ENCODE measurements at places on chromosomes 11 and 22.
A peak's percentile ranks its signal among the peaks of the same experiment; 100 is the strongest.

DNA sequence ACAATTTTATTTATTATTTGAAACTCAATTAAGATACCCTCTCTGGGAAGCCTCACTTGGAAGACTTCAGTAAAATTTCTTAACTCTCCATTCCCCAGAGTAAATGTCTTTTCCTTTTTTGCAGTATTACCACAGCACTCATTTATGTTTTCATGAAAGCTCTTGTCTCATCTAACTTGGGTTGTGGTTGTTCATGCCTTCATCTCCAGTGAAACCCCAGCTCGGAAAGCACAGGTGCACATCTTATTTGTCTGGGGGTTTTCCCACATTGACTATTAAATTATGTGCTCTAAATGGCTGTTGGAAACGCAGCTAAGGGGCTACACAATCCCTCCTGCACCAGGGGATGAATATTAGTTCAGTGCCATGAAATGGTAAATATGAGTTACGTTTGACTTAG, 954.2 kb upstream of the RAG2 start:
- DNase-seq, result no peak

DNA sequence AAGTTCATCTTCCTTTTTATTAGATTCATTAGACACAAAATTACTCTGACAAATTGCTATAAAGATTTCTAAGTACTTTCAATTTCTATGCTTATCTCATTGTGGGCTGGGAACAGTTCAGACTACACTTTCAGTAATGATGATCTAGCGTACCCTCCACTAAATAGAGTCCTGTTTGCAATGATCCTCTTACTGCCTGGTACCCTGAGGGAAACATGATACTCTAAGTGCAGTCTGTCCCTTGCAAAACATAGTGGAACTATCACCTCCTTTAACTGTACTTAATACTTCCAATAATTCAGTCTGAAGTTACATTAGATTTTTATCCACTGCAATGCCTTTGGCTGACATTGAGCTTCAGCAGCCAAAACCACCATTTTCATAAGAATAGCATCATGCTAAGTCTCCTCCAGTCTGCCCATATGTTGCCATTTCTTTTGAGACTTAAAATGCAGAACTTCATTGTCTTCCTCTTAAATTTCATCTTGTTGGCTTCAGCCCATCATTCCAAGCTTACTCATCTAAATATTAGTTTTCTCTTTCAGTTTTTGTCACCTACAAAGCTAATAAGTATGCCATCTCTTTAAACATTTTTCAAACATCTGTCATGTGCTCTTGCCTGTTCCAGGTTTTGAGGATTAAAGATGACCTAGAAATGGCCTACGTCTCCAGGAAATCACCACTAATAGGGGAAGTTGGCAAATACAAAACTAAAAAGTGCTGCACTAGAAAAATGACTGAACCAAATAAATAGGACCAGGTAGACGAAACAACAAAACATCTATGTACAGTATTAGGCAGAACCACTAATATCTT, 55.5 kb downstream of the PAK1 start:
- no peak for DNase-seq

DNA sequence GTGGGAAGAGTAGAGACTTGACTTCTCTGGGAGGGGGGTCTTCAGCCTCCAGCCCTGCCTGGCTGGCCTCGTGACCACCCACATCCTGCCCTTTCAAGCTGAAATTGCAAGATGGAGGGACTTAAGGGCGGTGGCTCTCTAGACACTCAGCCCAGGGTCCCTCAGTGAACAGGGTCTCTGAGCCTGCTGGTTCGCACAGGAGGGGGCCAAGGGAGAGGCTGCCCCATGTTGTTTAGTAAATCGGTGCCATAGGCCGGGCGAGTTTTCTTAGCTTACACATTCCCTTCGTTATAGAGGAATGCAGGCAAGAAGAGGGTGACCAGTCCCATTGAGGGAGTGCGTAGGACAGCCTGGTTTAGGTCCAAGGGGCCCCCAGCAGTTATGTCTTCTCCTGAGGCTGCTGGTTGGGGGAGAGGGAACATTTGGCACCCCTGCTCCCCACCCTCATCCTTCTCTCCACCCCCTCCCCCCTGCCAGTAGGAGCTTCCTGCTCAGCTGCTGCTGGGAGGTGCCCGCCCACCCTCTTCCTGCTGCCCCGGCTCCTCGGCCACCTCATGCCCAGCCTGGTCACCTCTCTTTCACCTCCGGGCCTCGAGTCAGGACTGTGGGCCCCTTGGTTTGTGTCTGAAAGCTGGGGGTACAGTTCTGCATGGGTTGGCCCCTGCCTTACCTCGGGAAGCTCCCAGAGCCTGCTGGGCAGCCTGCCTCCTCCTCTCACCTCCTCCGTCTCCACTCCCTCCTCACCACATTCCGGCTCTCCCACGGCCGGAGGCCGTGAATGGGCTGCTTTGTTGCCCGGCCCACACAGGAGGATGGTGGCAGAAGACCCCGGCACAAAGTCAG, 3.9 kb downstream of the FRMD8 start:
- no peak for DNase-seq

DNA sequence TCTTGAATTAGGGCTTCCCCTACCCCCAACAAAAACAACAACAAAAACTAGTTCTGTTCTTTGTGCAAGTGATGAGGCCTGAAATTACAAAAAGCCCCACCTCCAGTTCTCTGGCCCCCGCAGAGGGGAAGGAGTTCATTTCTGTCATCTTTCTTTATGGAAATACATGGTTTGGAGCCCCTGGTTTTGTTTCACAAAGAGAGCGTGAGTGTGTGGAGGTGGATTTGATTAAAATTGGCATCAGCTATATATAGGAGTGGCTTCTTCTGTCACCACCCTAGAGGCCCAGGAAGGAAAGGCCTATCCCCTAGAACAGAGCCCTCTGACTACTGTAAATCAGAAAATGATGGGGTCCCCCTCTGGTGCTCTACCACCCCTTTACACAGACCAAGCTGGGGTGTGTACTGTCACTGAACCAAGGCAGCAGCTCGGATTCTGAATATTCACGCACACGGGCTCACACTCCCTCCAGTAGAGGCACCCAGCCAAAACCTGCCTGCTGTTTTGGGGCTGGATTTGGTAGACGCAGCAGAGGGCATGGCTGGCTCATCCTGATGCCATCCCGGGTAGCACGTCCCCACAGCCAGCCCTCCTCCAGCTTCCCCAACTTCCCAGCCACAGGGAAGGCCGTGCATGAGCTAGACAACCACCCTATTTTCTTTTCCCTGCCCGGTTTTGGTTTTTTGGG, 19.4 kb downstream of the RCOR2 start:
- no peak for DNase-seq

GRCh38 chr11:37967635-37968034, 1369.6 kb upstream of the RAG2 start:
- no peak for DNase-seq

DNA sequence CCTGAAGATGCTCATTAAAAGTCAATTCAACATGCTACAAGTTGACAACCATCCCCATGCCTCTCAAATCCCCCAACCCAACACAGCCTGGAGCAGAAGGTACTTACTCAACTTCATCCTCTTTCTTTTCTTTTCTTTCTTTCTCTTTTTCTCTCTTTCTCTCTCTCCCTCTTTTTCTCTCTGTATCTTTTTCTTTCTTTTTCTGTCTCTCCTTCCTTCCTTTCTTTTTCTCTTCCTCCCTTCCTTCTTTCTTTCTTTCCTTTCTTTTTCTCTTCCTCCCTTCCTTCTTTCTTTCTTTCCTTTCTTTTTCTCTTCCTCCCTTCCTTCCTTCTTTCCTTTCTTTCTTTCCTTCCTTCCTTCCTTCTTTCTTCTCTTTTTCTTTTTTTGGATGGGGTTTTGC, 135.7 kb upstream of the SEZ6L start:
- DNase-seq, result no peak

- DNase-seq, result no peak
These were observed 6.5 kb upstream of the MS4A7 start for GRCh38 chr11:60371854-60372253.

GRCh38 chr11:47726118-47726442, 10.9 kb upstream of the AGBL2 start:
- no peak for DNase-seq

DNA sequence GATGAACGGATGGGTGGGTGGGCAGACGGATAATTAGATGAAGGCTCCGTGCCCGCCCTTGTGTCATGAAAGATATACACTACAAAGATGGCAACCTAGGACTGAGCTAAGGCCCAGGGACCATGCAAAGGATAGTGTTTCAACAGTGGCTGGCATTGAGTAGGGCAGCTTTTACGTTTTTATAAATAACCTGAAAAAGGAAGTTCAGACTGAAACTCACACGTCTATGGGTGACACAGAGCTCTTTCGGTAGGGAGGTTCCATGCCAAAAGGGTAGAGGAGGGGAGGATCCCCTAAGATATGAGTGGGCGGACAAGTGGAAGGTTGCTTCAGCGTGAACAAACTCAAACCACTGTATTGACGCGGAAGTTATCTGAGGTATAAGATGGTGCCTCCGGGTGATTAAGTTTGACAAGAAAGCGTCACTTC, 90.5 kb downstream of the UBASH3B start:
- no peak for DNase-seq

DNA sequence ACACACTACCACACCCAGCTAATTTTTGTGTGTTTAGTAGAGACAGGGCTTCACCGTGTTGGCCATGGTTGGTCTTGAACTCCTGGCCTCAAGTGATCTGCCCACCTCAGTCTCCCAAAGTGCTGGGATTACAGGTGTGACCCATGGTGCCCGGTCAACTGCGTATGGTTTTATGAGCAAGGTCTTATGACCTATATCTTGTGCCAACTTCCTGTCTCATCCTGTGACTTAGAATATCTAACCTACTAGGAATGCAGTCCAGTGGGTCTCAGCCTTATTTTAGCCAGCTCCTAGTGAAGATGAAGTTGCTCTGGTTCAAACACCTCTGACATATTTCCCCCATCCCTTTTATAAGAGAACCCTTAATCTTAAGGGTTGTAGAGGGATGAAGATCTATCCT, 66.1 kb upstream of the OR5AN1 start:
- DNase-seq, result no peak

- no peak for DNase-seq
These were observed 2.6 kb downstream of the ANKRD13D start for GRCh38 chr11:67291481-67292381.

- peak; percentile 66 for DNase-seq
These were observed 3.9 kb downstream of the MYEOV start for GRCh38 chr11:69297787-69298266.

DNA sequence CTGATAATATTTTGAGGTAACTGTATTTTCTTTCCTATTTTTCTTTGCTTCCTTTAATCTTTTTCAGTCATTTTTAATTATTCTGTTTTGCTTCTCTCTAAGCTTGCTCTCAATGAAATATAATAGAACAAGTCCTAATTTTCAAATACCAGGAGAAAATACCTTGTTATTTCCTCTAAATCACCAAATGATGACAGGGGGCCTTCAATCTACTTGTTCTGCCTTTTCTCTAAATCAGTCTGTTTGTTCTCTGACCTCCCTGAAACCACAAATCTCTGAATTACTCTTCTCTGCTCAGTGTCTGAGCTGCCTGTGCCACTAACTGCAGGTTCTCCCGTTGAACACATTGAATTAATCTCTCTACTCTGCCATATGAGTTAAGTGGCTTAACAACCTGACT, 286.2 kb downstream of the C11orf87 start:
- DNase-seq, result no peak

DNA sequence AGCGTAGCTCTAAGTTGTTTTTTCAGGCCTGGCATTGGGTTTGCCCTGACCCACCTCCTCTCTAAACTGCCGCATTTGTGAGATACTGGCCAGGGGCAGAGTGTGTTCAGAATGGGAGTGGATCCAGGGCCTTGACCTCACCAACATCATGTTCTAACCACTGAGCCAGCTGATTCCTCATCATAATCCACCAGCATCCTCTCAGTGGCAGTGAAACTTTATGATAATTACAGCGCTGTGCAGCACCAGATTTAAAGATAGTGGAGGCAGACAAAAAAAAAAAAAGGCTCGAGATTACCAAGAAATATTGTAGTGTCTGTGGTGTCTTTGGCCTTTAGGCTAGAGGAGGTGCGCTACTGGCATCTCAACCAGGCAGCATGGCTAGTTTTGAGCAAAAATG, 53.0 kb downstream of the KREMEN1 start:
- no peak for DNase-seq

GRCh38 chr11:122750049-122750448, 88.3 kb upstream of the CRTAM start:
- DNase-seq, result no peak

GRCh38 chr11:33891714-33892327, at the start of gene LMO2:
LMO2 (minus strand) TSS chr11:33892076; CDS start chr11:33869716, 22,360 bp downstream.
- DNase-seq, result no peak

- DNase-seq, result peak; percentile 27
These were observed 14.6 kb downstream of the ACAT1 start for GRCh38 chr11:108135845-108136544.

DNA sequence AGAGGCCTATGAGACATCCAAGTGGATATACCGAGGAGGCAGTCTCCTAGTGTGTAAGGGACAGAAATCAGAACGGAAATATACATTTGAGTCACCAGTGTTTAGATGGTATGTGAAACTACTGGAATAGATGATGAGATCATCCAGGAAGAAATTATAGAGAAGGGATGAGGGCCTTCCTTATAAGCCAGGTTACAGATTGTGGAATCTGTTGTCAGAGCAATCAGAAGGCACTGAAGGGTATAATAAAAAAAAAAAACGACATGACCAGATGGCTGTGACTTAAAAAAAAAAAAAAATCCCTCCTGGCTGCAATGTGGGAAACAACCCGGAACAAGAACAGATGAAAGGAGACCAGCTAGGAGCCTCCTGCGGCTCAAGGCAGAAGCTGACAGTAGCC, 2.7 kb downstream of the MAJIN start:
- peak; percentile 29 for DNase-seq

DNA sequence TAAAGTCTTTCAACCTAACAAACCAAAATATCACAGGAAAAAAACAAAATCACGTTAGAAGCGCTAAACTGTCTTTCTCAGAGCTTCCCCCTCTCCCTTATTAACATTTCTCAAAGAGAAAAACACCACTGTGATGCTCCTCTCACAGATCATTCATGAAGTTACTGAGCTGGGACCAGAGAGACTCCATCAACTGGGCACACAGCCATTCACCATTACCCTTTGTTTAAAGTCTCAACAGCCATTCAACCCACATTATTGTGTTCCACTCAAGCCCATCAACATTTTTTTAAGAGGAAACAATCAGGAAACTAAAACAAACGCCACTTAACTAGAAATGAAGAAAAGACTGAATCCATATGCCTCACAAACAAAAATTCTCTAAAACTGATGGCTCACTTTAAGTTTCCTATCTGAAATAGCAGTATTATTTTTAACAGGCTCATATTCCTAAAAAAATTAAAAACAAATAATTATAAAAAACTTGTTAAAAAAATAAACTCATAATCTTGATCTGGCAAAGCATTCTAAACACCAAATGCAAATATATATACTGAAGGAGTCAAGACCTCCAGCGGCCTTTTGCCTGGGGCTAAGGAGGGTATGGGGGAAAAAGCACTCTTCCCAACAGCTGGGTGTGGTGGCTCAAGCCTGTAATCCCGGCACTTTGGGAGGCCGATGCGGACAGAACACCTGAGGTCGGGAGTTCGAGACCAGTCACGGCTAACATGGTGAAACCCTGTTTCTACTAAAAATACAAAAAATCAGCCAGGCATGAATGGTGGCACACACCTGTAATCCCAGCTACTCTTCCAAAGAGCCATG, 14.0 kb downstream of the CELF1 start:
- DNase-seq, result no peak

All from astrocyte of the spinal cord (primary cell).